ENCODE measurements at places on chromosomes 16 and 17.

DNA sequence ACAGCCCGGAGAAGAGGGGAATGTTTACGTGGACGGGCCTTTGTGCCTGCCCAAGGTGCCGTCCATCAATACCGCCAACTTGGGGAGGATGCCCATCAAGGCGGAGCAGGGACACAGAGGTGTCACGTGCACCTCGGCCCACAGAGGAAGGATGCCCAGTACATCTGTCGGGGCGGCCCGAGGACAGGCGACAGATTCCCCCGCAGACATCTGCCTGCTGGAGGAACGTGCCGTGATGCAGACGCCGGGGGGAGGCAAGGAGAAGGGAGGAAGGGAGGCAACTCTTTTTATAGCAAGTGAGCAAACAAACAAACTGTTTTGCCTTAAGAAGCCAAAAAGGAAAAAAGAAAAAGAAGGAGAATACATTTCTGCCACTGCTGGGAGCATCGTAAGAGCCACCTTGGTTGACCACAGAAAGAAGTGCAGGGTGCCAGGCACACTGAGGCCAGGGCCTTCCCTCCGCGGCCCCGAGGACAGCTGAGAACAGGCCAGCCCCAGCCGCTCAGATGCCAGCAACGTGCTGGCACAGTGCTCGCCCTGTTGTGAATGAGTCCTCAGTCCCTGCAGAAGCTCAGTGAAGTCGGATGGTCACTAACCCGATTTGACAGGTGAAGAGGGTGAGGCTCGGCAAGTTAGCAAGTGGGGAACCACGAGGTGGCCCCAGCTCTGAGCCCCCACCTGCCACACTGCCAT is 146.4 kb downstream of the RBFOX3 start:
- no peak for ATAC-seq

- ATAC-seq: peak; percentile 98
Observed at GRCh38 chr16:35552763-35553162, 2093.4 kb downstream of the TP53TG3F start.

DNA sequence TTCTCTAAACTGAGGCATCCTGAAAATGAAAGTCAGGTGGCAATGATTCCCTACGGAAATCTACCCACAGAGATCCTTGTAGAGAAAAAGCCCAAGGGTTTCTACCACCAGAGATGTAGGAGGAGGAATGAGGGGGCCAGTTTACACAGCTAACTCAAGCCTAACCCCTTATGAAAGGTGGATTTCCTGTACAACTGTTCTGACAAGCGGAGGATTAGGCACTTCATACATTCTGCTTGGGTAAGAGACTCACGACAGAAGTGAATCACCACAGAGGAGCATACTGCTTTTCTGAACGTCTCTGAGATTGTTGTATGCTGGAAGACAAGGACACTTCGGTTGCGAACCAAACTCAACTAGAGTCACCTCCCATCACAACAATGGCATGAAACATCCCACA is 72.7 kb downstream of the SMG6 start:
- no peak for ATAC-seq

- no peak for ATAC-seq
Observed at GRCh38 chr16:84545114-84545737, 40.8 kb upstream of the MEAK7 start.

DNA sequence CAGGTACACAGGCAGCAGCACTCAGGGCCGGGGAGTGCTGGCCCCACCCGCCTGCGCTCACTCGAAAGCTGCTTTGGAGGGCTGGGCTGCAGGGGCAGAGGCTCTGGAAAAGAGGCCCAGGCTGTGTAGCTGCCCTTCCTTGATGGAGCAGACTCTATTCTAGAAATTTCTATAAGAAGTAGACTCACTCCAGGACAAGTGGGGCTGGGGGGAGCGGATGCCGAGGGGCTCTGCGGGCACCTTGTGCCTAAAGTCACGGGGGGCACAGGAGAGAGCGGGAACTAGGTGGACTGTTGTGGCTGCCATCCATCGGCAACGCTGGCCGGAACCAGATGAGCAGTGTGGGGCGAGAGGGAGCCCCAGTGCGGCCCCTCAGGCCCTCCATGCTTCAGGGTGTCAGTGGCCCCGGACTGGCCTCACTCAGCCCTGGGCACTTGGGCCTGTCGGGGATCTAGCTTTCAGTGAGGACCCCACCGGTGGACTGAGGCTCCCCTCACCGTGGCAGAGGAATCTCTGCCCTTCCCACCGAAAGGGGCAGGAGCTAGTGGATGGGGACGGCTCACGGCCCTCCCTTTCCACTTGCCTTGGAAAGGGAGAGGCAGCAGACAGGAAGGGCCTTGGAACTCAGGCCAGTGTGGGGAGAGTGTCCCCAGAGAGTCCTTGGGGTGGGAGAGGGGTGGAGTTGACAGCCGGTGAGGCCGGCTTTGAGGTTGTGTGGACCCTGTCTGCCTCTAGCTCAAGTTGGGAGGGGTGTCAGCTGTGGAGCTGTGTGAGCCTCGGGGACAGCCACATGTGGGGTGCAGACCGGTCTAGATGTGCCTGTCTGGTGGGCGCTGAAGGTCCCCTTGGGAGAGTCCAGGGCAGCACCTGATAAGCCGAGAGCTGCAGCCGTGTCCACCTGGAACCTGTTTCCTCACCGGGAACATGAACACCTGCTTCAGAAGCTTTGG is 16.6 kb downstream of the ENDOV start:
- no peak for ATAC-seq

DNA sequence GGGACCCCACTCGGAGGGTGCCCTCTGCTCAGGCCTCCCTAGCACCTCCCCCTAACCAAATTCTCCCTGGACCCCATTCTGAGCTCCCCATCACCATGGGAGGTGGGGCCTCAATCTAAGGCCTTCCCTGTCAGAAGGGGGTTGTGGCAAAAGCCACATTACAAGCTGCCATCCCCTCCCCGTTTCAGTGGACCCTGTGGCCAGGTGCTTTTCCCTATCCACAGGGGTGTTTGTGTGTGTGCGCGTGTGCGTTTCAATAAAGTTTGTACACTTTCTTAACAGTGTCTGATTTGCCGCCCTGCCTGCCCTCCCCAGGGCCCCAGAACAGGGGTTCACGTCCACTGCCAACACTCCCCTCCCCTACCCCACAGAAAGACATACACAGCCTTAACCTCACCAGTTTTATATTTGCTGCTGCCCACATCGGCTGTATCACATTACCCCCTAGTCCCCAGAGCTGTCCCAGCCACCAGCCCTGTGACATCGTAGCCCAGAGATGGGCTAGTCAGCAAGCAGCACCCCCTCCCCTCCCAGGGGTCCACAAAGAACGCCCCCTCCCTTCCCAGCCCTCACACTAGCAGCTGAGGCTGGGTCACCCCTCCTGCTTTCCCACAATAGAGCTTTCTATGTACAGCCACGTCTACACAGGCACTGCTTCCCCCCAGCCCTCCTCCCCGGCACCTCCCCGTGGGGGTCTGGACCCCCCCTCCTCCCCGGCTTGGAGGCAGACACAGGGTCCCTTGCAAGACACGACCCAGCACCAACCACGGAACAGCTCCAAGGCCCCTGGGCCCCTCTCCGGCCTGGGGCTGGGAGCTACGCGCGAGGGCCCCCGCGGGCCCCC is 7.9 kb downstream of the GRN start:
- no peak for ATAC-seq

DNA sequence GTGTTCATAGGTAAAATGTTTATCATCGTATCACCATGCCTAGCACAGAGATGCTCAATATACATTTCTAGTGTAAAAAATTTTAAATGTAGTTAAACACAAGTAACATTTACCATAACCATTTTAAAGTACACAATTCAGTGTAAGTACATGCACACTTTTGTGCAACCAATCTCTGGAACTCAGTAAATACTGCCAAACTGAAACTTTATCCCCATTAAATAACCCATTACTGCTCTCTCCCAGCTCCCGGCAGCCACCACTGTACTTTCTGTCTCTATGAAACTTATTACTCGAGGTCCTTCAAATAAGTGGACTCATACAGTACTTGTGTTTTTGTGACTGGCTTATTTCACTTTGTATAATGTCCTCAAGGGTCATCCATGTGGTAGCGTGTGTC is 29.0 kb downstream of the RMI2 start:
- peak; percentile 48 for ATAC-seq

- peak; percentile 18 for ATAC-seq
Observed at GRCh38 chr16:57632568-57632967, 4.1 kb downstream of the ADGRG1 start.

DNA sequence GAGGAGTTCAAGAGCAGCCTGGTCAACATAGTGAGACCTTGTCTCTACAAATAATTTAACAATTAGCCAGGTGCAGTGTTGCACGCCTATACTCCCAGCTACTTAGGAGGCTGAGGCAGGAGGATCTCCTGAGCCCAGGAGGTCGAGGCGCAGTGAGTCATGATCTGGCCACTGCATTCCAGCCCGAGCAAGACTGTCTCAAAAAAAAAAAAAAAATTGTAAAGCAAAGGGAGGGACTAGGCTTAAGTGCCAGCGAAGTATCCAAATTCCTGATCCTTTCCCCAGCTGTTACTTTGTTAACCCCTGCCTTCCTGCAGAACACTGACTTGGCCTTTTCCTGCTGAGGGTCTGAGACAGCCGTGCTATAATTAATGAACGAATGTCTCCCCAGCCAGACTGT is 2.7 kb downstream of the GDPD3 start:
- ATAC-seq: no peak

DNA sequence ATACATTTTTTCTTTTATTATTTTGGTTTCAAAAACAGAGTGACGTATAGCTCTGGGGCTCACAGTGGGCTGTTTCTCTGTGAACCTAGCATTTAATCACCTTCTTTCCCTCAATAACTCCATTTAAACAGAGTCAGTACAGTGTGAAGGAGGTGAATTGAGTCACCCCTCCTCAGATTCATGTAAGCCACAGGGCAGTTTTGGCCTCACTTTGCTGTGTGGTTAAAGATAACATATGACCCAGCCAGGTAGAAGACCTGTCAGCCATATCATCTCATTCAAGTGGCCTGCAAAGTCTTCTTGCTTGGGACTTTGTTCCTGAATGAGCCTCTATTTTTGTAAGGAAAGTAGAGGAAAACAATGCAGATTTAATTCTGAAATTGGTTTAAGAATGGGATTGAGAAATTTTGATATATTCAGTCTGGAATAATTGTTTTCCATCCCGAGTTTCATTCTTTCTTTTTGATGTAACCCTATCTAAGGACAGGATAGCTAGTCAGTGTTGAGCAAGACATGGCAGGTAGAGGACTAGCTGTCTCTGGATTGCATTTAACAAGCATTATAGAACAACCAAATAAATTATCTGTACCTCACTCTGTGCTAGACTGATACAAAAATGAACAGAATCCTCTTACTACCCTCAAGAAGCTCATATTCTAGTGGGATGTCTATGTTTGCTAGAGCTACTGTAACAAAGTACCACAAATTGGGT is 13.1 kb downstream of the MAP2K6 start:
- ATAC-seq: no peak

DNA sequence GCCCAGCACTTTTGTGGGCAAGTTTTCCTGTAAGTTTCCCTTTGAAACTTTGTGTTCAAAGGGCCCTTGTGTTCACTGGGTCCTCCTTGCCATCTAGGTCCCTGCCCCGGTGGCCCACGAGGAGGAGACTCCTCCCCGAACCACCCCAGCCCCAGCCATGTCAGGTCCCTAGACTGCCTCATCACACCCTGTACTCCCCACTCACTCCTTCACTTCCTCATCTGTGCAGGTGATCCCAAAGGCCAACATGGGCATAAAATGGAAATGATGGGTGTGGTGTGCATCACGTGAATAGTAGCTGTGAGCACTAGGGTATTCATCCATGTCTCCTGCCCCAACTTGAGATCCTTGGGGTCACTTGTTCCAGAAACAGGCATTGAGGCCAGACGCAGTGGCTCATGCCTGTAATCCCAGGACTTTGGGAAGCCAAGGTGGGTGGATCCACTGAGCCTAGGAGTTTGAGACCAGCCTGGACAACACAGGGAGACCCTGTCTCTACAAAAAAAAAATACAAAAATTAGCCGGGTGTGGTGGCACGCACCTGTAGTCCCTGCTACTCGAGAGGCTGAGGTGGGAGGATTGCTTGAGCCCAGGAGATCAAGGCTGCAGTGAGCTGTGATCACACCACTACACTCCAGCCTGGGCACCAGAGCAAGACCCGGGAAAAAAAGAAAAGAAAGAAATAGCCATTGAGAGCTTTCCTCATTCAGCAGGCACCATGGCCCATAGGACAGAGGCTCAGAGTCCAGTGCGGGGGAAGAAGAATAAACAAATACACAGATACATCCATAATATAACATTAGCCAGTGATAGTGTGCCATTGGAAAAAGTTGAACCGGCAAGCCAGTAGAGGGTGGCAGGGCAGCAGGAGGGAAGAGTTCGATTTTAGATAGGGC is 74.5 kb downstream of the KATNIP start:
- ATAC-seq: no peak

DNA sequence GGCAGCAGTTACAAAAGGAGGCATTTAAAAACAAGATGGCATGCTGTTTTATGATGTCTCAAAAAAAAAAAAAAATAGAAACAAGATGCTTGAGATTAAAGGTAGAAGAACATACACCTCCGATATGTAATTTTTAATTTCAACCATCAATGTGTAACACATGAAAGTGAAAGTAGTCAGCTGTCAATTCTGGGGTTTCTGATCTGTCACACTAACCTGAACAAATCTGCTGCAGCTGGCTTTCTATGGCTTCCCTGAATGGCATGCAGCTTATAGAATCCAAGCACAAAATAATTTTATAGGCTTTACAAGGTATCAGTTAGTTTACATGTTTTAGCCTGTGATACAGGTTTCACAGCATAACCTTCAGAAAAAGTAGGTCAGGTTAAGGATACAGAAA is 13.5 kb downstream of the GLYR1 start:
- no peak for ATAC-seq

GRCh38 chr16:25636662-25637061 is 55.1 kb upstream of the HS3ST4 start:
- ATAC-seq: no peak

GRCh38 chr16:89779909-89780305 is 36.5 kb downstream of the FANCA start:
- ATAC-seq: no peak

DNA sequence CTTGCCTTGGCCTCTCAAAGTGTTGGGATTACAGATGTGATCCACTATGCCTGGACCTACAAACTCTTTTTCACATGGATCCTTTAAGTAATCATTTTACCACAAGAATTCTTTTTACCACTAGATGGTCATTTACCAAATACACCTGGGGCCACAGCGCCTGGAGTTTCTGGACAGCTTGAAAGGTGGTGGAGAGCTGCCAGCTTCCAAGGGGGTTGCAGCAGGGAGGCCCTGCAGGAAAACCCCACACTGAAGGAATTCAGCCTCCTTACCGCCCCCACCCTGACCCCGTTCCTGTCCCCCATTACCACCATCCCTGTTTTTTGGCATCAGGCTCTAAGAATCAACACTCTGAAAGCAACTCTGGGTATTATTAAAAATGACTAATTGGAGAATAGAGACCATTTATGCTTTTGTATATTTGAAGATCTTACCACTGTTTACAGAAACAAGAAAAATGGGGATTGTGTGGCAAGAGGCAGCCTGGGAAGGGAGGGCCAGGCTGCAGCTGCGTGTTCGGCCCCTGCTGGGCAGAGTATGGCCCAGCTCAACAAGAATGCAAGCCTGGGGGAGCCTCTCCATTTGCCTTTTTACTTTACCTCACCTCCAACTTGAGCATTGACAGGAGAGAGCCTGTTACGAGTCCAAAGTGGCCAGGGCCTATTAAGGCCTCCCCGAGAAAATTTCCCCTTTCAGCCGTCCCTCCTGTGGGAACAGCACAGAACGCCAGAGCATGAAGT is 209.9 kb downstream of the ZFHX3 start:
- ATAC-seq: no peak

- no peak for ATAC-seq
Observed at GRCh38 chr17:55959756-55960155, 193.5 kb upstream of the ANKFN1 start.
